Stimulated activated CD8-positive, alpha-beta memory T cell treated with anti-CD3 and anti-CD28 coated beads, Interleukin-7, amount 100 ng/mL, for 48 hours (primary cell): ENCODE measurements at places on chromosomes 4 and X.

DNA sequence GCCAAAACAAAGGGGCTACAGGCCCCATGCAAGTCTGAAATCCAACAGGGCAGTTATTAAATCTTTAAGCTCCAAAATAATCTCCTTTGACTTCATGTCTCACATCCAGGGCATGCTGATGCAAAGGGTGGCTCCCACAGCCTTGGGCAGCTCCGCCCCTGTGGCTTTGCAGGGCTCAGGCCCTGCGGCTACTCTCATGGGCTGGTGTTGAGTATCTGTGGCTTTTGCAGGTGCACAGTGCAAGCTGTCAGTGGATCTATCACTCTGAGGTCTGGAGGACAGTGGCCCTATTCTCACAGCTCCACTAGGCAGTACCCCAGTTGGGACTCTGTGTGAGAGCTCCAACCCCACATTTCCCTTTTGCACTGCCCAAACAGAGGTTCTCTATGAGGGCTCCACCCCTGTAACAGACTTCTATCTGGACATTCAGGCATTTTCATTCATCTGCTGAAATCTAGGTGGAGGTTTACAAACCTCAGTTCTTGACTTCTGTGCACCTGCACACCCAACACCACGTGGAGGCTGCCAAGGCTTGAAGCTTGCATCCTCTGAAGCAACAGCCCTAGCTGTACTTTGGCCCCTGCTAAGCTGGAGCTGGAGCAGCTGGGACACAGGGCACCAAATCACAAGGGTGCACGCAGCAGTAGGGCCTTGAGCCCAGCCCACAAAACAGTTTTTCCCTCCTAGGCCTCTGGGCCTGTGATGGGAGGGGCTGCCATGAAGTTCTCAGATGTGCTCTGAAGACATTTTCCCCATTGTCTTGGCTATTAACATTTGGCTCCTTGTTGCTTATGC lies 154.8 kb upstream of the PDE5A start:
- no peak for DNase-seq

DNA sequence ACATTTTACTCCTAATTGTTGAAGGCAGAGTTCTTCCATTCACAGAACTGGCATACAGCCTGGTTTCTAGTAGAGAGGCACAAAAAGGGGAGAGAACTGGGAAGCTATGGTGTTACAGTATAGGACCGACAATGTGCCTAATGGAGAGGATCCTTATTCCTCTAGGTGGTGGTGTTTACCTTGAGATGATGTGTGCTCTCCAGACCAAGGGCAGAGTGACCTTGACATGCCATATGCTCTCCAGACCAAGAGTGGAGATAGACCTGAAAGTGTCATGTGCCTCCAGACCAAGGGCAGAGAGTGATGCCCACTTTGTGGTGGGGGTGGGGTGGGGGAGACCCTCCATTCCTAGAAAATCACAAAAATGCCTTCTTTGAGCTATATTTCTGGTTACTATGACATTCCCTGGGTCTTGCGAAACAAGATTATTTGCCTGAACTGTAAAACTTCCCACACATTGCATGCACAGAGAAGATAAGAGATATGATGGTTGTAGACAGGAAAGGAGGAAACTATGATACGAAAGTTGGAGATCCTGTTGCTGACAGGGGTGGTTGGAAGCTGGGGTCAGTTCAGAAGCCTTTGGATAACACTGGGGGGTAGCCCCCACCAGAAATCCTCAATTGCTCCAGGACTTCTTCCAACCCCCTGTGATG lies 119.7 kb downstream of the TEX13C start:
- DNase-seq = no peak

DNA sequence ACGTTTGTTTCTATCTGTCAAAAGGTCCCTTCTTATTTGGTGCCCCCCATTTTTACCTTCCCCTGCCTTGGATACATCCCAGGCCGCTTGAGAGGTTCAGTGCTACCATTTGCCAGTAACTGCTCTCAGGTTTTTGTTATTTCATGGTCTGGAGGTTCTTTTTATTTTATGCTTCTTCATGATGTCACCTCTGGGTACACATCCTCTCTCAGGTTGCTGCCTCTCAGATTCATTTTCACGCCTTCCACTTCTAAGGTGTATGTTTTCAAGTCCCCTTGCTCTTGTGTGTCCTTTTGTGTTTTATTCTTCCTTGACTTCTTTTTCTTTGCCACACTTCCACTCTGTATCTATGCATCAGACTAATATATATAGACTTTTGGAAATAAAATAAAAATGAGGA lies 640.1 kb upstream of the AADAT start:
- no peak for DNase-seq

DNA sequence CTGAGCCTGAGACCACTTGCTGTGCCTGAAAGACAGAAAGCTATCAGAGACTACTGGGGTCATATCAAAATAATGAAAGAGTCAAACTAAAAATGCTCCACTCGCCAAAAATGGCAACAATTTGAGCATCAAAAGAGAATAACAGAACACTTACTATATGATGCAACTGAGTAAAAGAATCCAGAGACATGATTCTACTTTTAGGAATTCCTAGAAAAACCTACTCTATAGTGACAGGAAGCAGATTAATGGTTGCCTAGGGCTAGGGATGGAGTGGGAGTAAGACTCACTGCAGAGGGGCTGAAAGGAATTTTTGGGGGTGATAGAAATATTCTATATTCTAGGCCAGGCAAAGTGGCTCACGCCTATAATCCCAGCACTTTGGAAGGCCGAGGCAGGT lies 29.4 kb upstream of the SLAIN2 start:
- DNase-seq = no peak

- DNase-seq = peak; percentile 62
These were observed 2.5 kb downstream of the CACNA1F start for GRCh38 chrX:49230500-49231232.

- no peak for DNase-seq
These were observed 105.1 kb downstream of the FNIP2 start for GRCh38 chr4:158873795-158874401.

DNA sequence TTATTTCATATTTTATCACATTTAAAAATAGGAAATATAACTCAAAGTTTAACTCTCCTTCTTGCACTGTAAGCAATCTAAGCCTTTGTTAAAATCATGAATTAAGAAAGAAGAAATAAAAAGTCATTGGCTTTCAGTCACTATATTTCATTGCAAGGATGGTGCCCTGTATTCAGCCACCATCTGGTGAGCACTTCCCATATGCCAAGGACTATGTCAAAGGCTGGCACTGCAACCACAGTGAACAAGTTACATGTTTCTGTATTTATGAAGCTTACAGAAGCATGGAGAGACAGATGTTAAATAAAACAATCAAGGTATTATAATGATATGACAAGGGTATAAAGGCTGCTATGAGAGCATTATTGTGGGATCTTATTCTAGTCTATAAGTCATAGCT lies 68.6 kb downstream of the PRKG2 start:
- no peak for DNase-seq
